Activated gamma-delta T cell treated with anti-CD3 and anti-CD28 coated beads, Interleukin-2, amount 50 U/mL, for 16 hours (primary cell): ENCODE measurements at places on chromosomes 4 and X.

DNA sequence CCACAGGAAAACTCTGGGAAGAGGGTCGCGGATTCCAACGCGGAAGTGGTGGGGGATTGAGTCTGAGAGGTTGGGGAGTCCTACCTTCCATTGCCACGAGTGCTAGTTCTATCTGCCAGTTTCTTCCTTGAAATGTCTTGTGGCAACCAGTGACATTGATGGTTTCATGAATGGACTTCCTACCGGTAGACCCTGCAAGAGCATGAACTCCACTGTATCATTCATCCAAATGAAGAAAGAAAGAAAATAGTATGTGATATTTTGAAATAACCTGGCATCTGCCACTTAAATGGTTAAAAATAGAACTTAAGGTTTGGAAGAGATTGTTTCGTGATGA, 1.1 kb upstream of the SLC10A7 start:
- no peak for DNase-seq

DNA sequence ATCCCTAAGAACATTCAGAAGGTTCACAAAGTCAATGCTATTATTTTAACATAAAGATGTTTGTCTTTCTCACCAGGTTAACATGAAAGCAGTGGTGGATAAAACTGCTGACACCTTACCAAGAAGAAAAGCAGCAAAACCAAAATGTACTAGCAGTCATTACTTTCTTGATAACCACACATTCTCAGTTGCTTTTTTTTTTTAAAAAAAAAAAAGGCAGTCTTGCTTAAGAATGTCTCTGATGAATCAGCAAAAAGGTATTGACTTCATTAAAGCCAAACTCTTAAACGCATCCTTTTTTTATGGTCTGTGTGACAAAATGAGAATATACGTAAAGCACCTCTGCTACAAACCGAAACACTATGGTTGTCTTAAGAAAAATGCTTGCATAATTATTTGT, 31.9 kb downstream of the CDKL2 start:
- DNase-seq, result no peak

DNA sequence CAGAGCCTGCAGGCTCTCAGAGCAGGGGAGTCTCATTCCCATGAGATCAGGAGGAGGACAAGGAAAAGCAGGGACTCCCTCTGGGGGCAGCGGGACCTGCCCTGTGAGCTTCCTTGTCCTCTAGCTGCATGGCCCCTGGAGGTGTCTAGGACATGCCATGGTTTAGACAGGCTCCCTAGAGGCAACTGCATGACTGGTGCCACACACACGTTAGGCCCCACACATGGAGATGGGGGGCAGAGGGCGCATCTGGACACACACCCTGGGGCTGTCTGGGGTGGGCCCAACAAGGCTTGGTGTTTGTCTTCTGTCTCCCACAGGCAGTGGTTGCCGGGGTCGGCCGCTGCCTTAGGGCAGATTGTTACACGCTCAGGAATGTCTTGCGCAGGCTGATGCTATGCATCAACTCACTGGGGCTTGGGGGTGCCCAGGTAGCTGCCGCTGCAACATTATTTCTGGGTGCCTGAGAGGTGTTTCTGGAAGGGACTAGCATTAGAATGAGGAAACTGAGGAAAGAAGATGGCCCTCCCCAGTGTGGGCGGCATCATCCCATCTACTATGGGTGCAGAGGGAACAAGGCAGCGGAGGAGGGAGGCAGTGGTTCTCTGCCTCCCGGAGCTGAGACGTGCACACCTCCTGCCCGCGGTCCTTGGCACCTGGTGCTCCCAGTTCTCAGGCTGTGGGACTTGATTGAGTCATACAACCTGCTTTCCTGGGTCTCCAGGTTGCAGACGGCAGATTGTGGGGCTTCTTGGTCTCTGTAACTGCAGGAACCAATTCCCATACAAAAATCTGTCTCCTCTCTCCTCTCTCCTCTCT, 32.1 kb upstream of the GPR78 start:
- DNase-seq, result no peak

DNA sequence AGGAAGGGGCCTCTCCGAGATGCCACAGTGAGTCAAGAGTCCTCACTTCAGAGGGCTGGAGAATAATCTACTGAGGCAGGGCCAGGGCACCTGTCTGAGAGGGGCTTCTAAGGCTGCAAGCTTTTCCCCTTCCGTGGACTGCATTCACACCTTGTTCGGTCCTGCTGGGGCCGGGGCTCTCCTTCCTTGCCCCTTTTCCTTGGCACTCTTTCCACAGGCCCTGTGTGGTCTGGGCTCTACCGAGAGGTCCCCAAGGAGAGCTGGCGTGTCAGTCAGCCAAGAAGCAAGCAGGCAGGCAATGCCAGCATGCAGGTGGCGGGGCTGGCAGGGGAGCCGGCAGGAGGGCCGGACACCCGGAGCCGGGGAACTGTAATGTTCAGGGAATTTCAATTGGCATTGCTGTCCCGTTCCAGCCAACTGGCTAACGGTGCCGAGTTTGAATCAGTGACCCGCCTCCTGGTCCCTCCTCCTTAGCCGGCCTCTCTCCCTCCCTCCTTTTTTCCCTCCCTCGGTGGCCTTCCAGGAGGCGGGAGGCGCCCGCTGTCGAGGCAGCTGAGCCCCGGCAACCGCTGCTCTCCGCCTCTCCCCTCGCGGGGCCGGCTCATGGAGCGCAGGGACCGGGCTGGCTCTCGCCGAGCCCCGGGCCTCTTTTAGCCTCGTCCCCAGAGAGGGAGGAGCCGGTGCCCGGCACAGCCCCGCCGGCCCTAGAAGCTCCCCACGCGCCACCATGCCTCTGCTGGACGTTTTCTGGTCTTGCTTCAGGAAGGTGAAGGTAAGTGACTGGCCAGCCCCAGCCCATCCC, at the start of gene STARD8:
TSS of gene STARD8 (plus strand) at position 511 of the 802 bp plus-strand sequence. CDS start at position 728, 217 bp downstream.
- no peak for DNase-seq

DNA sequence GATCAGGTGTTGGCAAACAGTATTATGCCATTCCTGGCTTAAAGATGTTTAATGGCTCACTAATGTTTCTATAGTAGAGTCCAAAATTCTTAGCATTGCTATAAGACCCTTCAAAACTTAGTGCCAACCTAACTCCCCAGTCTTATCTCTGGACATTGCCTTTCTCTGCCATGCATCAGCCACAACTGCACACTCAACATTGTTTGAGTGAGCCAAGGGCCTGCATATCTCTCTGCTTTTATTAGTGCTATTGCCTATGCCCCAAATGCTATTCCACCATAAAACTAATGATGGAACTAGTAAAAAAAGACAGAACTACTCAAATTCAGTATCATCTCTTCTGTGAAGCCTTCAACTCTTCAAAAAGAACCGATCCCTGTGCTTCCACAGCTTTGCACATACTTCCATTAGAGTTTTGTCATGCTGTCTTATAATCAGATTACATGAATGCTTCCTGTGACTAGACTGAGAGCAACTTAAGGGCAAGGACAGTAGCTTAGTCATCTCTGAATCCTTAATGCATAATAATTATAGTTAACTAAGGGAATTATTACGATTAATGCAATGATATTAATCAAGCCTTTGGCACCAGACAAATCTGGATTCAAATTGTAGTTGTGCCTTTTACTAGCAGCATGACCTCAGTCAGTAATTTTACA, 53.7 kb downstream of the CHM start:
- no peak for DNase-seq
